Hypothalamus (tissue), 51 donors: ENCODE measurements at places on chromosomes 1 and 21.

- DNase-seq, result peak; percentile 40
Observed at GRCh38 chr1:31760471-31761470, 3.4 kb downstream of the ADGRB2 start.

DNA sequence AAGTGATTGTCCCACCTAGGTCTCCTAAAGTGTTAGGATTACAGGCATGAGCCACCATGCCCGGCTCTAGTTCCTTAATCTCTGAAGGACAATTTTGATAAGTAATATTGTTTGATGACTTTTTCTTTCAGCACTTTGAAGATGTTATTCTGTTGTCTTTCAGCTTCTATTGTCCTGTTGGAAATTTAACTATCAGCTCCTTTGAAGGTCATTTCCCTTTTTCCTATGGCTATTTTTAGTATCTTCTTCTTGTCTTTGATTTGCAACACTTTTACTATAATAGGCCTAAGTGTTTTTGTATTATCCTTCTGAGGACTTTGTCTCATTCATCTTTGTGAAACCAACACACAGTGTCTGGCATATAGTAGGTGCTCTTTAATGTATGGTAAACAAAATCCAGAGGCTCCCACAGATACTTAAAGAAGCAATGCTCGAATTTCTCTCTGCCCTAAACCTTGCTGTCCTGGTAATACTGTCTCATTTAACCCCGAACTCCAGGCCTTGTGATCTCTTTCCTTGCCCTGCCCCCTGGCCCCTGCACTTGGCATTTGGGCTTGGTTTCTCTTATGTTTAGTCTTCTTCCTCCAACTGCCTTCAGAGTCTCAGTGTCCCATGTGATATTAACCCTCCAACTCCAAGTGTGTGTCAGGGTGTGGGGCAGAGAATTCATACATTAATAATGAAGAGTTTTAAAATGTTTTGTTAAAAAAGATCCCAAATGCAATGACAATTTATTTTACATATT lies 19.0 kb upstream of the AGO1 start:
- no peak for DNase-seq

DNA sequence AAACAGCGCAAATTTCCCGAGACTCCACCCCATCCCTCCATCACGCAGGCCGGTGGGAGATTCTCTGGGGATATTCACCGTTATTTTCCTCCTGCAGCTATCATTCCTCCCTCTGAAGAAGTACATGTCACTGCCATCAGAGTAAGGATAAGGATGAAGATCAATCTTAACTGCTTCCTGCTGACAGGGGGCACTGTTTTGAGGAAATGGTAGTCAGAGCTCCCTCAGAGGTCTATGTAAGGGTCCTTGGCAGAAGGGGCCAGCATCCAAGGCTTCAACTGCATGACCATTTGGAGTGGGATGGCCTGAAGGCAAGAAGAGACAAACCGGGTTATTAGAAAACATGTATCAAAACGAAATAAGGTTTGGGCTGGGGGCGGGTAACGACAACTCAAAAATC lies 111.5 kb downstream of the KCNK1 start:
- DNase-seq, result no peak

GRCh38 chr1:113811156-113811887 lies 954 bp downstream of the RSBN1 start:
- DNase-seq, result no peak

GRCh38 chr1:193569096-193569982 lies 382.9 kb upstream of the B3GALT2 start:
- no peak for DNase-seq

GRCh38 chr1:59016390-59016789 lies 232.5 kb upstream of the JUN start:
- DNase-seq, result no peak

DNA sequence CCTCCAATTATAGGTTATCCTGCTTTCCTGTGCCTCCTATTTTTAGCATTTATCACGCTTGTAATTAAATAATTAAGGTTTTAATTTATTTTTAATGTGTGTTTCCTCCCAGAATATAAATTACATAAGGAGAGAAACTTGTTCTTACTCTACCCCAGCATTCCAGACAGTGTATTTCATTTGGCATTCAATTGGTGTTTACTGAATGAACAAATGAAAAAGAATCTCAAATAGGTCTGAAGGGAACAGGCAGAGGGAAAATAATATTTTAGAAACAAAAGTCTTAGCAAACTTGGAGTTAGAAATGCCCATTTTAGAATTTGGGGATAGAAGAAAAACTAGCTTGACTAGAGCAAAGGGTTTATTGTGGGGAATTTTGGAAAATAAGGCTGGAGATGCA lies 9.9 kb upstream of the RSRP1 start:
- DNase-seq, result no peak

- no peak for DNase-seq
Observed at GRCh38 chr1:182166750-182167149, 105.2 kb upstream of the ZNF648 start.

GRCh38 chr1:165703648-165704047 lies 5.3 kb upstream of the ALDH9A1 start:
- DNase-seq, result no peak

DNA sequence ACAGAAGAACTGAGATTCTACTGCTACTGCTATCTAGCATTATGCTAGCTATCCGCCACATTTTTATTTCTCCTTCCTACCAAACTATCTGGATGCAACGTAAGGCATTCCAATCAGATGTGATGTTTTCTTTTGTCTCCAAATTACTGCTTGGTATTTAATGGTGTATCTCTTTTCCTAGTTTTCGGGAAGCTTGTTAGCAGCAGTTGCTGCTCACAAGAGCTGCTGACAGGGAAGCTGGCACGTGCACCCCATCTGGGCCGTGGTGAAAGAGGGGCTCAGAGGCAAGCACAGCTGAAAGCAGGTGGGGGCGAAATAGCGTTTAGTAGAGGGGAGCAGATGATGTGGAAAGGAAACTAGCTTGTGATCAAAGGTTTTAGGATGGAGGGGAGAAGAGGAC lies 57.3 kb downstream of the JAK1 start:
- no peak for DNase-seq

DNA sequence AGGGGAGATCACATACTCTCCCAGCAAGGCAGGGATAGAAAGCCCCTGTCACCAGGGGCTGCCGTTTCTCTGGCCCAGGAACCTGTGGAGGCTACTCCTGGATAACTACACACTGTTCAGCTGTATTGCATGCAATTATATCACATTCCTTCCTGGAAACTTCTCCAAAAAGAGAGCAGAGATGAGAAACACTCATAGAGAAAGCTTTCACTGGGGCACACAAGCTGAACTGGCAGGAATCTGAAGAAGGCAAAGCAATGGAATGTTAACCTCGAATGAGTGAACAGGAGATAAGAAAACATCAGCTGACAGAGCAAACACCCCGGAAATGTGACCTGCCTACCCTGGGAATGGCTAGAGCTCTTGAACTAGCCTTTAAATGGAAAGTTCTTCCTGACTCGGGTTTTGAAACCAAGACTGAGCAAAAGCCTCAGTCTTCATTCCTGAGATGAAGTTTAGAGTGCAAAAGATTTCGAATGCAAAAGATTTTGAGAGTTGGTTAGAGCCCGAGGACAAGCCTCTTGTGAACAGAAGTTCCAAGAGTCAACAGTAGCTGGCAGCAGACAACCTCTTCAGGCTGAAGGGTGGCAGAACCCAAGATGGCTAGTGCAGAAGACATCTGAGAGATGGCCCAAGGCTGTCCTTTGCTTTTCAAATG lies 32.3 kb downstream of the CCN1 start:
- no peak for DNase-seq

DNA sequence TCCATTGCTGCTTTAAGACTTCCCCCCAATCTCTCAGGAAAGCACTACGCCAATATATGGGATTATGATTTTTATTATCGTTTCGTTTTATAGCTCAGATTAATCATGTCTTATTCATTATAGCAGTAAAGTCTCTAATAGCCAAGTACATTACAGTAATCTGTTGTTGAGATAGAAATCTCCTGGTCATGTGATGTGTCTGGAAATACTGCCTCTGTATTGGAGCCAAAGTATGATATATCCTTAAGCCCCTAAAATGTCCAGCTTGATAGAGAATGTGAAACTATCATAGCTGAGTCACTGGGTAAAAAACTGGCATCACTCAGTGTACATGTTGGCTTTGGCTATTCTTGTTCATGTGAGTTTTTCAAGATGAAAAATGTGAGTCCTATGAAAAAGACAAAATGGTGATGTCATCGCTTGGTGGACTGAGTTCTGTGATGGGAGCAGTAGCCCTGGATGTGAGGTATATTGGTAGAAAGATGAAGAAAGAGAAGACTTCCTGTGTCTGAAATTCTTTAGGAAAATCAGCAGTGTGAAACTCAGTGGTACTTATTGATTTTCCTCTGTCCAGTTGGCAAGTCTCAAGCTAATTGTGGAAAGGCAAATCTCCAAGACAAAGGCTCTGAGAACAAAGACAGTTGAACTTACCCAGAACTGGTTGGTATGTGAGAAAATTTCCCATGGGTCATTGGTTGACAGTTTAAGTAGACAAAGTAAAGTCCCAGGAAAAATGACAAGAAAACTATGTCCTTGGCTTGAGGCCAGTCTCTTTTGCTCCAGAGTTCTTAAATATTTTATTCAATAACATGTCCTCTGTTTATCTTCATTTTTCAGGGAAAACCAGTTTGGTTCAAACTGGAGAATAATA lies 76.2 kb downstream of the BRINP2 start:
- no peak for DNase-seq

DNA sequence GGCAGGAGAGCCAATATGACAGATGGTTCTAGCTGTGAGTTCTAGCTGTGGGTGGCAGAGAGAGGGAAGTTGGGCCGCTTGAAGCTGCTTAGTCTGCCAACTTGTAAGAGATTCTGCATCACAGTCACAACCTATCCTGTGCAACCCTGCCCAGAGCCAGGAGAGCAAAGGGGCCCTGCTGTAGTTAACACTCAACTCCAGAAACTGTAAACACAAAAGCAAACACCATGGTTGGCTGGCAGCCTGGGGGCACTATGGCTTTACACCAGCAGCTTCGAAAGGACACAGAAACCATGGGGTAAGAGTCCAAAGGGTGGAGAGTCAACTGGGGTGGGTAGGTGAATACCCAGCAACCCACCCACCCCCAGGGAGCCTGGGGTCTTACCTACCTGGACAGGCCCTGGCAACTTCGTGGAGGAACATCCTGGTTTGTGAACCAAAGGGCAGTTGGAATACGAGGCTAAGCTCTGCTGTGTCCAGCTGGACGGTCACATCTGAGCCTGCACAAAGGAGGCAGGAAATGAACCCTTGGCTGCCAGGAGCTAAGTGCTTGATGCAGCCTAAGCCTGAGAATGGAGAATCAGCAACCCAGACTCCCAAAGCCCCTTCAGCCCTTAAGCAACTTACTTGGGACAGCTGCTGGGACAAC lies 6.4 kb downstream of the INPP5B start:
- no peak for DNase-seq

DNA sequence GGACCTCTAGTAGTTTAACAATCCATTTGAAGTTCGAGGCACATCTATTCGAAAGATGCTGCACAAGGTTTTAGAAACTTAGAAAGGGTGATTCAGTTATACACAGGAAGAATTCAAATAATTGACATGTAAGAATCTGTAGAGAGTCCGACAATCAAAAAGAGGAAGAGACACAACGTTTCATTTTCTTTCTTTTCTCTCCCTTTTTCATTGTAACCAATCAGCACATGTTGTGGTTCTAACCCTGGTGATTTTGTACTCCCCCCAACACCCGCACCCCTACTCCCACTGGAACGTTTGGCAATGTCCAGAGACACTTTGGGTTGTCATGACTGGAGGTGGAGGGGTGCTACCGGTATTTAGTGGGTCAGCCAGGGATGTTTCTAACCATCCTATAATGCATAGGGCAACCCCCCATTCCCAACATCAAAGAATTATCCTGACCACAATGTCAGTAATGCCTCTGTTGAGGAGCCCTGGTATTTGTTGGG lies 4.9 kb downstream of the TGFB2 start:
- DNase-seq, result no peak

- DNase-seq, result no peak
Observed at GRCh38 chr1:20731057-20731991, 1.2 kb downstream of the SH2D5 start.

DNA sequence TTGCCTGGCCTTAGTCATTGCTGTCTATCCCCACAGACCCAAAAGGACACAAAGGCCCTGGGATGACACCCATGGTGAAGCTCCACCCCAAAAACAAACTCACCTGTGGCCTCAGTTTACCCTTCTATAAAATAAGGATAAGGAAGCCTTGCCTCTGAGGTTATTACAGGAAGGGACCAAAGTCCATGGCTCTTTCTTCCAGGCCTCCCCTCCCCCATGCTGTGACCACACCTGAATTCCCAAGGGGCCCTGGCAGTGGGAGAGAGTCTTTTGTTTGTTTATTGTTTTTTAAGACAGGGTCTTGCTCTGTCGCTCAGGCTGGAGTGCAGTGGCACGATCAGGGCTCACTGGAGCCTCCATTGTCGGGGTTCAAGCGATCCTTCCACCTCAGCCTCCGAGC lies 10.5 kb upstream of the TNFRSF25 start:
- no peak for DNase-seq

DNA sequence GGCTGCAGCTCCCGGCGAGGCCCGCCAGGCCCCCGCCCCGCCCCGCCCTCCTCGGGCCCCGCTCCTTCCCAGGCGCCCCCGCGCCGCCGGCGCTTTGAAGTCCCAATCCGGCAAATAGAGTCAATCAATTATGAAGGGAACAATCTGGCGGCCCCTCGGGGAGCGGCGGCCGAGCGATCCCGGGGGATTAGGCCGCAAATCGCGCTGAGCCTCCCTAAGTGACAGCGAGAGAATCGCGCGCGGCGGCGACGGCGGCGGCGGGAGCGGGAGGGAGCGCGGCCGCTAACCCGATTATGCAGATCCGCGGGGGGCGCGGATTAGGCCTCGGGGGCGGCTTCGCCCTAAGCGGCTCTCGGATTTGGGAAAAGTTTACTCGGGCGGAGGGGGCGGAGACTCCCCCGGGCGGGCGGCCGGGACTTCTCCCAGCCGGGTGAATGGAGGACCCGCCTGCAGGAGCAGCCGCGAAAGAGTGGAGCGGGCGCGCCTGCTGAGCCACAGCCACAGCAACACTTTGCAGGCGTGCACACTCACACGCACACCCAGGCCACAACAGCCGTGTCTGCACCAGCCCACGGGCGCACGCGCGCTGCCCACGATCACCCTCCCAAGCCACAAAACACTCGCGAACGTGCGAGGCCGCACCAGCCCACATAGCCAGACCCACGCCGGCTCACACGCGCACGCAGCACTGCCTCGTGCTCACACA lies 23.0 kb upstream of the DMBX1 start:
- DNase-seq, result no peak

DNA sequence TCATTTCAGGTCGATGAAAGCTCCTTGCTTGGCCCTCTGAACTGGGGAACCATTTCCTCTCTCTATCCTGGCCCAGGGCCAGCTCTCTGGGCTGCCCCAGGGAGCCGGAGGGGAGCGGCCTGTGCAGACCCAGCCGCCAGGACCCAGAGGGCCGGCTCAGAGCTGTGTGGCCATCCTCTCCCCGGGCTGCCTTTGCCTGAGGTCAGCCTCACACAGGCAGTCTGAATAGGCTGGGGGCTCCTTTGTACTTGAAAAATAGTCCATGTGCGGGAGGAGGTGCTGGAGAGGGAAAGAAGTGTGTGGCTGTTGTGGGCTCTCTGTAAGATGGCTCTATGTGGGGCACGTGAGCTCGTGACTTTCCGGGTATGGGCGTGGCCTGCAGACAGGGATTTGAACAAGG lies 275.1 kb upstream of the VAMP3 start:
- DNase-seq, result no peak

DNA sequence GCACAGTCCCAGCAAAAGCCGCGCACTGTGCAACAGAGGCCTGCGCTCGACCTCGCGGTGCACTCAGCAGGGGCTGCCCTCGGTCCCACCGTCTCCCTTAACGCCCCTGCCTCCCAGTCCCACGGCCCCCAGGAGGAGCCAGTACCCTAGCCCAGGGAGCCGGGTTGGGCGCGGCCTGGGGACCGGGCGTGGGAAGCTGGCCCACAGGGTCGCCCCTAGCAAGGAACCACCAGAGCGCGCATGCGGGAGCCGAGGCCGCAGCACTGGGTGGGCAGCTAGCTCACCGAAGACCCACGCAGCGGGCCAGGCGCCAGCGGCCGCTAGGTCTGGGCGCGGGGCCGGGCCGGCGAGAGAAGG lies 21.6 kb upstream of the ZNF678 start:
- no peak for DNase-seq
